ENCODE measurements at places on chromosomes 2 and 18.

DNA sequence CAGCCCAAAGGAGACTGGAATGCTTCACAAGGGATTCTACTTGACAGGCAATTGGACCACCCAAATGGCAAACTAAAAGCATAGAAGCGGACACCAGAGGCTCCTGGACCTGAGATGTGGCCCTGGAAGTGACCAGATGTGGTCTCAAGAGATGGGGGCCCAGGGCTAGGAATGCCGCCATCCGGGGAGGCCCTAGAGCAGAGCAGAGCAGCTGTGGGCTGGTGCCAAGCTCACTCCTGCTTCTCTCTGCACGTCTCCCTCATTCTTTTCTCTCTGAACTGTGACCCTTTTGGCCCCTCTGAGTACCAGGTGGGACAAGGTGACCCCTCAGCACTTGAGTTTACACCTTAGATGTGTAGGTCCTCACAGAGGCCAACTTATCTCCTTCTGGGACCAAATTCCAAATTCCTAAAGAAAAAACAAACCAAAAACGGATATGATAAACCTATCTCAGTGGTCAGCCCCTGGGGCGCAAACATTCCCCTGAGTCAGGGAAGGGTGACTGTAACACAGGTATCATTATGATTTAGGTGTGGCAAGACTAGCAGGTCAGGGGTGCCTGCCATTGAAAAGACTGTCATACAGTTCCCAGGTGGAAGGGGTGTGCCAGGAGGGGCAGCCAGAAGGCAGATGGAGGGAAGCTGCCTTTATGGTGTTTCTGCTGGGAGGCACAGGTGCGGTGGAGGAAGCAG, 6.5 kb upstream of the IL1R2 start:
- peak; percentile 48 for DNase-seq

DNA sequence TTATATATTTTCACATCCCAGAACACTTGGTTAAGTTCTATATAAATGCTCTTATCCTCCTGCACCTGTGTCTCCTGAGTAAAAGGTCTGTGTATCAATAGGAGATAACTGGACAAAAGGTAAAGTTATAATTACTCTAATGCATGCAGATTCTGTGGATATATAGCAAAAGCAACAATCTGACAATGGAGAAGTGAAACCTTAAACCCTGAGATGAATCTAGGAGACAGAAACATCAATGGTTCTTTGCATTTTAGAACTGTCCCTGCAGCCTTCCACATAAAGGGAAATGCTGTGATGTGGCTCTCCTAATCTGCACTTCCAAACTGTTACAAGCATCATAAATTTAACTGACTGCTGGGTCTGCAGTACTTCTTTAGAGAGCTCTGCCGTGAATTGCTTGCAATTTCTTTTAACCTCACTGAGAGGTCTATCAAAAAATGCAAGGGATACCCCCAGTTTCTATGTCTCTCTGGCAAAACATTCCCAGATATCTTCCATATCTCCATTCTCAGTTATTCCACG, 42.8 kb upstream of the FSIP2 start:
- DNase-seq, result no peak

DNA sequence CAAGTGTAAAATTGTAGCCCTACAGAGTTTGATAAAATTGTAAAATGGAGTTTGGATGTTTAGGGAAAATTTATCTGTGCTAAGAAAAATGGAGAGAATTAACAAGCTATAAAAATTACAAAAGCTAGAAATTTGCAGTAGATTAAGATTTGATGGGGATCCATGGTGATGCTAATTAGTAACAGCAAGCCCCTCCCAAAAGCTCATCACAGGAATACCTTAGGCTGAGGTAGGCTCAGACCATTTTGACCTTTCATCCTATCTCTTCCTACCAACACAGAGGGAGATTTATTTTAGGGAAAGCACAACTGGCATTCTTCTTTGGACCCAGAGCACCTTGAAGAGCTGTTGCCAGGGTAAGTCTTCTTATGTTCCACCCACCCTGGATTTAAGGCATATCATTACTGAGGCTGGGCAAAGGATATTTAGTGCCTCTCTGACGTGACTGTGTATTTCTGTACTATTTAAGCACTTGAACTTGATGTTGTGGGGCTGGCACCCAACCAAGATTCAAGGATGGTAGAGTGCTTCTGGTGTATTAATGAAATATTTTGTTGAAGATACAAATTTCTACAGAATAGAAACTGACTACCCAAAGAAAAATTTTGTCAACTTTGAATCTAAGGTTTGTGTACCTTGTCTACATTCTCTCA, 70.8 kb upstream of the SLC39A10 start:
- DNase-seq, result no peak

- peak; percentile 87 for DNase-seq
Observed at GRCh38 chr2:179454443-179455171, 190.0 kb upstream of the SESTD1 start.

GRCh38 chr18:59728816-59729215, 31.6 kb upstream of the CCBE1 start:
- no peak for DNase-seq

GRCh38 chr2:220185766-220186305, 558.4 kb downstream of the SLC4A3 start:
- DNase-seq, result no peak

- DNase-seq, result no peak
Observed at GRCh38 chr18:54020156-54020745, 204.2 kb downstream of the MBD2 start.

GRCh38 chr2:190202604-190203003, 117.0 kb downstream of the HIBCH start:
- peak; percentile 7 for DNase-seq

DNA sequence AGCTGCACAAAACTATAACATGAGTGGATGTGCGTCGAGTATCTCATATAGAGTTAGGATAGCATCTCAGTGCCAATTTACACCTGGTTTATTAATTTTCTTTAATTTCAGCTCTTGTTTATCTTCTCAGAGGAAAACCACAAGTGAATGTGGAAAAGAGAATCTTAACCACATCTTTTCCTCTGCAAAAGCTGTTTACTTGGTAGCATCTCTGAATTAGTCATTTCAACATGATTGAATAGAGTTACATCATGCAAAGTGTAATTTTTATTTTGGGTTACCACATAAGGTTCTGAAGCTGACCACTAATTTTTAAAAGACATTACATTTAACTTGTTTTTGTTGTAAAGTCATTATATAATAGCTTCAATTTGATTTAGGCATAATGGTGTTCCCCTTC, 83.8 kb upstream of the FAM237A start:
- DNase-seq, result peak; percentile 12

DNA sequence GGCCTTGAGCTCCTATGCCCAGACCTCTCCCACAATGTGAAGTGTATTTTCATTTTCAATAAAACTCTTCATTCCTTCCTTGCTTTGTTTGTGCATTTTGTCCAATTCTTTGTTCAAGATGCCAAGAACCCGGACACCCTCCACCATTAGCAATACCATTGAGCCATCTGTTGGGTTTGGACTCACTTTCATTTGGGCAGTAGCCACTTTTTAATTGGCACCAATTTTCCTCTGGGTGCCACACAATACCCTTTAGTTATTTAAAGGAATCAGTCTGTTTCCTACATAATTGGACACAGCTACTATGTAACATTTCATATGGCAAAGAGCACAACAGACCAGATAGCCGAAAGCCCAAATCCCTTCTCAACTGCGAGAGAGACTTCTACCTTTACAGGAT, 22.5 kb upstream of the SLC35G4 start:
- no peak for DNase-seq

DNA sequence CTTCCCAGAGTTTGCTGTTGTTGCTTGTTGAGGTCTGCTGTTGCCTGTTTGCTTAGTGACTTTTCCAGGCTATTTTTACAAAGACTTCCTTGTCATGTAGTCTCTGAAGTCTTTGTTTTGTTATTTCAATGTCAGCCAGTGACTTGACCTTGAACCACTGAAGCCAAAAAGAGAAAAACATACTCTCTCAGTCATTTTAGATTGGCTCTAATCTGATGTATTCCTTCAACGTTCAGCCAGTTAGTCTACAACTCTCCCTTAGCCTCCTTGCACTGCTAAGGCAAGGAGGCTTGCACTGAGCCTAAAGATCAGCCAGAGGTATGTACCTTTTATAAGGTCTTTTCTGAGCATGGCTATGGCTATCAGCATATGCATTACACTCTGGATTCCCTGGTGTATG, 27.9 kb downstream of the KIAA1328 start:
- no peak for DNase-seq

GRCh38 chr18:54950221-54950620, 9.0 kb downstream of the CCDC68 start:
- DNase-seq, result no peak

- peak; percentile 32 for DNase-seq
Observed at GRCh38 chr18:13003466-13003896, 12.3 kb downstream of the CEP192 start.

DNA sequence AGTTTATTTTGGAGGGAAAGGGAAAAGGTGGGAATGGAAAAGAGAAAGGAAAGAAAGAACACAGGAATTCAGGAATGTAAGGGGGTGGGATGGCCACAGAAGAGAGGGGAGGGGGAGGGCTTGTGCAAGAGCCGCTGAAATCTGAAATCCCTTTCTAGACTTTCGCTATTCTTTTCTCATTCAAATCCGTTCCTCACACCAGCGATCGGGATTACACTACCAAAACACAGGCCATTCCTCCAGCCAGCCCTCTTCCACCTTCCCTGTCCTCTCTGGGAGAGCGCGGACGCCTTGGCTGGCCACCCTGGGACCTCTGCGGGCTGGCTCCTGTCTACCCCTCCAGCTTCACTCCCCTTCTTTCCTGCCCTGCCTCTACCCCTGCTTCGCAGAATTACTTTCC, 102.3 kb downstream of the CDCA7 start:
- DNase-seq, result no peak

GRCh38 chr2:15892151-15892880, 48.0 kb upstream of the MYCN start:
- DNase-seq, result no peak

GRCh38 chr2:179569831-179570233, 291.6 kb downstream of the ZNF385B start:
- peak; percentile 49 for DNase-seq

- no peak for DNase-seq
Observed at GRCh38 chr2:240327566-240327965, 107.9 kb upstream of the GPC1 start.

- DNase-seq, result no peak
Observed at GRCh38 chr18:62912885-62913284, 197.5 kb downstream of the PHLPP1 start.

GRCh38 chr18:37286801-37287200, 278.8 kb downstream of the CELF4 start:
- DNase-seq, result no peak
